ENCODE measurements at places on chromosomes 16 and 17.

DNA sequence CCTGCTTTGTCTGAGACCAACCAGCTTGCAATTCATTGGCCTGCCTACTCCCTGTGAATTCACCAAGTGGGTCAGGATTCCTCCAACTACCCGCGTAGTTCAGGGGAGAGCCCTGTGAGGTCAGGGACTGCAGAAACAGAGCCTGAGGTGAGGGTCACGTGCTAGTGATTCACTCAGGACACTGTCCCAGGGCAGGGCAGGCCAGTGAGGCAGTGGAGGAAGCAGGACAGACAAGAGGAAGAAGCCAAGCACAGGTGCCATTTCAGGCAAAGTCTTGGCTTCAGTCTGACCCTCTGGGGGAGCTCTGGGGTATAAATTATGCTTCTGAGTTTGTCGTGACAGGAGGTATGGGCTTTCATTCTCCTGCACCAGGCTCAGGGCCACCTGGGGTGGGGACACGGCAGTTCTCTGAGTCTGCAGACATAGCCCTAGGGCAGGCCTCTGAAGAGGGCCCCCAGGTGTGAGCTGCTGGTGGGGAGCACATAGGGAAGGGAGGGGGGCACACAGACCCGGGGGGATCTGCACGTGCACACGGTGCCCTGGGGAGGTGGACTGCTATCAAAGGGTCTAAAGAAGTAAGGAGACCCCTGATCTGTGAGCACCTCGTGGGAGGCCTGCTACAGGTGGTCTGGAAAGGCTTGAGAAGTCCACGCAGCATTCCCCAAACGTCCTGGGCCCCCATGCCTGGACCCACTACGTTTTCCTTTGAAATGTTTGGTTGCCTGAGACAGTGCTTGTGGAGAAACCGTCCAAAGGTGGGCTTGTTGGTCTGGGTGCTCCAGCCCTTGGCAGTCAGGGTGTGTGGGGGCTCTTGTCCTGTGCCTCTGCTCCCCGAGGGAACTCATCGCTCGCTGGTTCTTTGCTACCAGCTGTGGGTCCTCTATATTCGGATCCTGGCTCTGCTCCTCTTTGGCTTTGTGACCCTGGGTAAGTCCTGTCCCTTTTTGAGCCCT, 46.4 kb downstream of the NKD1 start:
- DNase-seq = no peak
- H3K36me3 ChIP-seq = no peaks in the 10 kb centered on the region
- H3K27ac ChIP-seq = no peak overlapping the region
- H3K4me1 ChIP-seq = no peaks in the 10 kb centered on the region

GRCh38 chr17:79513820-79514535, 96.9 kb downstream of the RBFOX3 start:
- no peaks in the 10 kb centered on the region for H3K4me1 ChIP-seq
- H3K27ac ChIP-seq = no peak overlapping the region
- H3K27me3 ChIP-seq = no peaks in the 10 kb centered on the region

- H3K27me3 ChIP-seq = no peaks in the 10 kb centered on the region
- no peak overlapping the region for H3K4me3 ChIP-seq
- no peaks in the 10 kb centered on the region for H3K36me3 ChIP-seq
- H3K4me1 ChIP-seq = peaks cover 12% of the 10 kb centered on the region
Measured at GRCh38 chr17:6497496-6498221, 53.4 kb downstream of the PIMREG start.

DNA sequence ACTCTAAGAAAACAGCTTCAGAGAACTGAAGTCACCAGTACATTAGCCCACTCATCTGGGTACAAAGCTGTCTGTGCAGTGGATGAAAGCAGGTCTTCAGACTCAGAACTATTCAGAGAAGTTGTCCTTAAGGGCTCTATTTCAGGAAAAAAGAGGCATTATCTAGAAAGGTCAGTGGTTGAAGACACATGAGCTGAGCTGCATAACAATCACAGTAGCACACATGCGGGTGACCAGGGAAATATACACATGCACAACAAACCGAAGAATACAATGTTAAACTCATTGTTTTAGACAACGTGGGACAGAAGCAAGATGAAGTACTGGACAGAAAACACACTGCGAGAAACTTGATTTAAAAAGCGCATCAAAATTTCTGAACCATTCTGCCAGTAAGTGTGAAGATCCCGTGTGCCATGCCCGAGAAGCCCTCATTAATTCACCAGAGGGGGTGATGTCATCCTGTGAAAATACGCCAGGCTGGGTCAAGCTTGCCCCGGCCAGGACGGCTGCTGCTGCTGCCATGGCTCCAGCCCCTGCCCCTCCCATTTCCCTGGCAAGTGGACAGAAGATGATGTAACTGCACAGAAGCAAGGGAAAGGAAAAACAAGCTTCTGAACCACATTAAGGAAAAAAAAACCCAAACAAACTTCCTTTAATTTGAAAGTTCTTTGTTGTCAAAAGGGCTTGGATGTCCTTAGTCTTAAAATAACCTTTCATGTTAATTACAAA, 10.1 kb downstream of the DYNC1LI2 start:
- no peaks in the 10 kb centered on the region for H3K4me1 ChIP-seq
- no peak for DNase-seq
- H3K36me3 ChIP-seq = peaks cover 12% of the 10 kb centered on the region

- no peak overlapping the region for H3K4me3 ChIP-seq
- peaks cover 21% of the 10 kb centered on the region for H3K36me3 ChIP-seq
- H3K4me1 ChIP-seq = 0 out of 2 replicates have a peak, but pooled peaks cover 4% of the 10 kb centered on the region
- no peak for DNase-seq
Measured at GRCh38 chr17:78184868-78185267, 2.0 kb downstream of the TK1 start.

DNA sequence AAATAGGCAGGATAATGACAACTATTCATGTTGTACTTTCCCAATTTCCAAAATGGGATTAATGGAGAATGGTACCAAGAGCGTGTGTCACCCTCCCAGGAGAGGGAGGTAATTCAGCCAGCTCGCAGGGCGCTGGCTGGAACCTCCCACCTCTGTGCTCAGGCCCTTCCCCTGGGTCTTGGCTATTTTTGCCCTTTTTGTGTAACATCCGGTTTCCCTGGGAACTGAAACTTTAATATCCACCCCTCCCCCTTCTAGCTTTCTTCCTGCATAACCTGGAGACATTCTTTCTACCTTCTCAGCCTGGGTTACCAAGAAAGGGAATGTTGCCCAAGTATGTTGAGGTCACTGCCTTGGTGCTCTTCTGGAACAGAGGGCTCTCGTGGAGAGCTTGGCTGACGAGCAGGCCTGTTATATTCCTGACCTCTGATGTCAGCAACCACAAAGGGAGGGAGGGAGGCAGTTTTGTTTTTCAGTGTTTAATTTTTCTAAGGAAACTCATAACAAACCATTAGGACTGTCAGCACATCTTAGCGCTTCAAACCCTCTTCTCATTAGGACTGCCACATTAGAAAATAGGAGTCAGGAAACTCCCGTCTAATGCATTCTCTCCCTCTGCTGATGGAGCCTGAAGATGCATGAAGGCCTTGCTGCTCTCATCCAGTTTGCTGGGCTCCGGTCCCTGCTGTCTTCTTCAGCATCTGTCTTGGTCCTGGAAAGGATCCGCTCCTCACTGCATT, 25.6 kb downstream of the ITGB3 start:
- no peaks in the 10 kb centered on the region for H3K36me3 ChIP-seq
- no peak for DNase-seq
- no peaks in the 10 kb centered on the region for H3K27me3 ChIP-seq
- no peak overlapping the region for H3K4me3 ChIP-seq
- H3K4me1 ChIP-seq = peaks cover 5% of the 10 kb centered on the region

DNA sequence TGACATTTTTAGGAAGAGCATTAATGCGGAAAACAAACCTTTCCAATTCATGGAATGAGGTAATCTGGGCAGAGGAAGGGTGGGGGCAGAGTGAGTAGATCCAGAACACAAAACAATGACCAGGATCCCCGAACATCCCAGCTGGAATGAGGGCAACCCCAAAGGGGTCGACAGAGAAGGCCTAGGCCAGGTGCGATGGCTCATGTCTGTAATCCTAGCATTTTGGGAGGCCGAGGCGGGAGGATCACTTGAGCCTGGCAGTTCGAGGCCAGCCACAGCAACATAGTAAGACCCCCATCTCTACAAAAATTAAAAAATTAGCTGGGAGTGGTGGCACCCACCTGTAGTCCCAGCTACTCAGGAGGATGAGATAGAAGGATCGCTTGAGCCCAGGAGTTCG, 64.7 kb downstream of the ZFHX3 start:
- H3K27ac ChIP-seq = no peak overlapping the region
- no peak overlapping the region for H3K4me3 ChIP-seq
- no peaks in the 10 kb centered on the region for H3K36me3 ChIP-seq
- H3K27me3 ChIP-seq = no peaks in the 10 kb centered on the region
- DNase-seq = no peak

DNA sequence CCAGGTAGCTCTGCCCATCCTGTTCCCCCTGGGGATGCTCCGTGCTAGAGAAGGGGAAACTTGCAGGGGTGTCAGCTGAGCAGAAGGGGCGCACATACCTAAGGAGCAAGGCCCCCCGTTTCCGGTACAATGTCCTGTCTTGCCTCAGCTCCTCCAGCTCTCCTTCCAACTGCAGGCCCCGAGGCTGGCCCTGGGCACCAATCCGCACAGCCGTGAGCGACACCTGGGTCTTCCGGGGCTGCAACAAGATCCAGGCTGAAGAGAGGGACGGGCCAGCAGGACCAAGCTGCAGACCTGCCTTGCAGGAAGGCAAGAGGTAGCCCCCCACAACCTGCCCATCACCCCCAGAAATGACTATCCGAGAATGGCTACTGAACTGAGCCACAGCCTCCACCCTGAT, 102.6 kb downstream of the RMI2 start:
- no peaks in the 10 kb centered on the region for H3K4me1 ChIP-seq
- no peak overlapping the region for H3K27ac ChIP-seq
- DNase-seq = no peak
- H3K27me3 ChIP-seq = no peaks in the 10 kb centered on the region
- H3K4me3 ChIP-seq = no peak overlapping the region
- no peaks in the 10 kb centered on the region for H3K36me3 ChIP-seq

DNA sequence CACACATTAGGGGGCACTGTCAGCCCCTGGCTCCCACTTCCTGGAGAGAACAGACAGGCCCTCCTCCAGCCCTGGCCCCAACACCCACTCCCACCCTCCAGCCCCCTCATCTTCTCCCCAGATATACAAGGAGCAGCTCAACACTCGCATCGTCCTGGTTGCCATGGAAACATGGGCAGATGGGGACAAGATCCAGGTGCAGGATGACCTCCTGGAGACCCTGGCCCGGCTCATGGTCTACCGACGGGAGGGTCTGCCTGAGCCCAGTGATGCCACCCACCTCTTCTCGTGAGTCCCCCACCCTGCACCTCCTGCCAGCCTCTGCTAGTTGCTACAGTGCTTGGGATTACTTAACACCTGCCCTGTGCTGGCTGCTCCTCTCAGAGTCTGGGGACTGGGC, 14.4 kb downstream of the ADAM11 start:
- no peak overlapping the region for H3K27ac ChIP-seq
- no peaks in the 10 kb centered on the region for H3K36me3 ChIP-seq
- no peak overlapping the region for H3K4me3 ChIP-seq
- no peaks in the 10 kb centered on the region for H3K4me1 ChIP-seq
- peaks cover 4% of the 10 kb centered on the region for H3K27me3 ChIP-seq

DNA sequence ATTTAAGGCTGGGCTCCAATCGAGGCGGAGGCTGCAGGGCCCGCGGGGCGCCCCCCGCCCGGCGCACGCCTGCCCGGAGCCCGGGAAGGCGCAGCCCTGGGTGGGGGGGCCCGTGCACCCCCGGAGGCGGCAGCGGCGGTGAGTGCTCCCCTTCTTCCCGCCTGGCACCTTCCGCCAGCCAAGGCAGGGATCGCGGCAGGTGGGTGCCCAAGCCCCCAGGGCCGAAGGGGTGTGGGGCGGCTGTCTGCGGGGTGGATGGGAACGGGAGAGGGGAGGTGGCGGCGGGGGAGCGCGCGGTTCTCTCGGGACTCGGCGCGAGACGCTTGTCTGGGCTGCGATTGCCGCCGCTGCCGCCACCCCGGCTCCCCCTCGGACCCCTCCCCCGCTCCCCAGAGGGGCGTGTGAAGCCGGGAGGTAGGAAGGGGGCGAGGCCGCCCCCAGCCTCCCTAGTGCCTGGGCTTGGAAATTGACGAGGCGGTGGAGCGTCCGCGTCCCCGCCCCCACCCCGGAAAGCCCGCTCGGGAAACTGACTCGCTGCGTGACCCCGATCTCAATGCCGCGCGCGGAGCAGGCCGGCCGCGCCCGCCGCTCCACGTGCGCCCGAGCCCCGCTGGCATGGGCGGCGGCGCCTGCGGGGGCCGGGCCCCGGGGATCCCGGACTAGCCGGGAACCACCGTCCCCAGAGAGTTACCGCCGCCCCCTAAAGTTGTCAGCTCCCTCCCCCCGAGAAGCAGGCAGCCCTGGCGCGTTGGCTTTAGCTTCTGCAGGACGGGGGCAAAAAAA, 231.5 kb downstream of the MRTFB start:
- H3K27me3 ChIP-seq = peaks cover 4% of the 10 kb centered on the region
- H3K36me3 ChIP-seq = no peaks in the 10 kb centered on the region
- no peak overlapping the region for H3K27ac ChIP-seq
- no peak for DNase-seq

- H3K27ac ChIP-seq = no peak overlapping the region
- H3K27me3 ChIP-seq = no peaks in the 10 kb centered on the region
- DNase-seq = no peak
- H3K4me3 ChIP-seq = no peak overlapping the region
- no peaks in the 10 kb centered on the region for H3K4me1 ChIP-seq
Measured at GRCh38 chr17:35256629-35257028, 13.8 kb downstream of the SLFN5 start.

- peaks cover 11% of the 10 kb centered on the region for H3K4me1 ChIP-seq
- no peaks in the 10 kb centered on the region for H3K36me3 ChIP-seq
- H3K4me3 ChIP-seq = no peak overlapping the region
- H3K27me3 ChIP-seq = no peaks in the 10 kb centered on the region
- no peak for DNase-seq
- no peak overlapping the region for H3K27ac ChIP-seq
Measured at GRCh38 chr16:81650982-81651562, 128.0 kb upstream of the PLCG2 start.

DNA sequence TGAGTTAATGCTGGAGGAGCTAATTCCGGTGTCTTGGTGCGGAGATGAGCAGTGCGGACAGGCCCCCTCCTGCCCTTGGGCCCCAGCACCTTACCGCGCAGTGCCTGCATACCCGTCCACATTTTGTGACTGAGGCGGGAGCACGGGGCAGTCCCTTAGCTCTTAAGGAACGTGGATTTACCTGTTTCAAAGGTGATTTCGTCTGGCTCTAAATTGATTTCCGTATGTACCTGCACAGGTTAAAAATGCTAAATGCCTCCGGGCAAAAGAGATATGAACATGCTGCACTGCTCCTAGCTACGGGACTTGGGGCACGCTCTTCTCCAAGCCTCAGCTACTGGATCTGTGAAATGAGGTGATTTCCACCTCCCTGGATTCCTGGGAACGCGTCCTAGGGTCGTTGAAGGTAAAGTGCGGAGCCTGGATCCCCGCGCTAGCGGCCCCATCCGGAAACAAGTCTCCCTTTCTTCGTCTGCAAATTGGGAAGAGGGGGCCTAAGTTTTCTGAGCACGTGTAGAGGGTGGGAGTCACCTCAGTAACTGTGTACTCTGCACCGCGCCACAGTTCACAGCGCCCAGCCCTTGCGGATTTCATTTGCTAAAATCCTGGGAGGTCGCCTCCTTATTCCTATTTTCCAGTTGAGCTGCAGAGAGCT, 669 bp upstream of the CRISPLD2 start:
- no peaks in the 10 kb centered on the region for H3K4me1 ChIP-seq
- no peak overlapping the region for H3K27ac ChIP-seq
- peaks cover 8% of the 10 kb centered on the region for H3K27me3 ChIP-seq
- no peaks in the 10 kb centered on the region for H3K36me3 ChIP-seq
- DNase-seq = no peak

All from iPS DF 6.9 (cell line).